ENCODE measurements at places on chromosomes 4 and X.

GRCh38 chr4:181957088-181957487 is 286.1 kb upstream of the TENM3 start:
- DNase-seq, result no peak

DNA sequence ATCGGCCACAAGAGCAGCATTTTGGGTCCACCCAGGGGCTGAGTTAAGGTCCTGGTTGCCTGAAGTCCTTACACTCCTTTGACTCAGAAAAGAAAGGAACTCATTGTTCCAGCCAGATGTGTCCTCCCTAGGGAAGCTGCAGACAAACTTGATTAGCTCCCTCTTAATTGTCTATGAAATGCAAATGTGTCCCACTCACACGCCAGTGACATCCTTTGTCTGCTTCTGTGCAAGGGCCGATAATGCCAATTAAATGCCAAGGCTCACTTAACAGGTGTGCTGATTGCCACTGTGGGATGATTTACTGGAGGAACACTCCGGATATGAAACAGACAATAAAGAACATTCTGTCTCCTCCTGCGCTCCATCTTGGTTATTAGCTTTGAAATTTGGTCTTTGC is 332.9 kb upstream of the CPEB2 start:
- DNase-seq, result no peak

DNA sequence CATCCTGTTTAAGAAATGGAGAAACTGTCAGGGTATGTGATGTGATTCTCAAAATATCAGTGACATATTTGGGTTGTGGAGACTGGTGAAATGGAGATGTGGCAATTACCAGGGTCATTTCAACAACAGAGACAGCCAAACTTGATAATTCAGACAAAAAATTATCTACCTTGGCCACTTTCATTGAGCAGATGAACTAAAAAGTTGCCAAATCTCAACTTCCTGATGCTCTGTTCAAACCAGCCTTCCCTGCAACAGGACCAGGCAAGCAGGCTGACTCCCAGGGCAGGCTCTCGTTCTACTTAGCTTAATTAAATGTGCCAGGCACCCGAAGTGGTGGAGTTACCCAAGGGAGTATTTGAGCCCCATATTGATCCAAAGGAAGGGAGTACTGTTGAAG is 199.6 kb downstream of the AFF2 start:
- no peak for DNase-seq

GRCh38 chrX:118536687-118537461 is 41.3 kb downstream of the DOCK11 start:
- peak; percentile 23 for DNase-seq

- no peak for DNase-seq
Measured at GRCh38 chr4:148170408-148171365, 271.5 kb downstream of the NR3C2 start.

- no peak for DNase-seq
Measured at GRCh38 chr4:56227301-56227835, 159.9 kb downstream of the AASDH start.

GRCh38 chr4:15670576-15670975 is 11.1 kb upstream of the FAM200B start:
- no peak for DNase-seq

DNA sequence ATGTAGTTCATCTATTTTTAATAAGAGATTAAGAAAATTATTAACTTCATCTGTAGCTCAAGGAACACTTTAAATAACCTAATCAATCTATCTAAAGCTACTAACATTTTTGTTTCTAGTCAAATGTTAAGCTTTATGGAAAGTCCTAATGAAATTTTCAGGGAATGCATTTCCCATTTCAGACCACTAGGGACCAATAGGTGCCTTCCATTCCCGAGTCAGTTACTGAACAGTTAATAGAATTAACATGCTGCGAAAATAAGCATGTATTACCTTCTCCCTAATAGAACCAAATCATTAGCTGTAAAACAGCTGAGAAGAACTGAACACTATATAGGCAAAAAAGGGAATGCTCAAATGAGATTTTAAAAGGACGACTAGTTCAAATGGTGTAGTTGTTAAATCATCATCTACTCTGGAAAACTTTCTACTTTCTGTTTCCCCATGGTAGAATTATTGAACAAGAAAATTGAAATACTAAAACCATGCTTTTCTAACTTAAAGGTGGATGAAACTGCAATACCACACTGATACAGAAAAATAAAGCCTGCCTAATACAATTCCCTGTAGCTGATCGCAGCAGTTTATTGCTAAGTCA is 22.5 kb downstream of the STX18 start:
- DNase-seq, result no peak

- no peak for DNase-seq
Measured at GRCh38 chr4:13481569-13481968, 2.6 kb downstream of the RAB28 start.

DNA sequence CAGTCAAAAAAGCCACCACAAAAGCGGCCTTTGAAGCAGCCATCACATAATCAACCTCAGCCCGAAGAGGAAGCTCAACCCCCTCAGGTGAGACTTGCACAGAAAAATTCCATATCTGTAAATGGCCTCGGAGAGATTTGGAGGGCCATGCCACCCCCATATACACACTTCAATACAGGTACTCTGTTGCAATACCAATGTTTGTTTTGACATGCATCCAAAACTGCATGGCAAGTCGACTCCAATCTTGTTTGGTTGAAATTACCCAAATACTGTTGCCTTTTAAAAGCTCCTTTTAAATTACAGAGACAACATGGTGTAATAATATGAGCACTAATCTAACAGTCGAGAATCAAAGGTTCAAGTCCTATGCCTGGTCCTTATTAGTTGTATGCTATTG is 5.9 kb downstream of the ENAM start:
- DNase-seq, result no peak

- no peak for DNase-seq
Measured at GRCh38 chrX:117989512-117989911, 127.1 kb downstream of the KLHL13 start.

DNA sequence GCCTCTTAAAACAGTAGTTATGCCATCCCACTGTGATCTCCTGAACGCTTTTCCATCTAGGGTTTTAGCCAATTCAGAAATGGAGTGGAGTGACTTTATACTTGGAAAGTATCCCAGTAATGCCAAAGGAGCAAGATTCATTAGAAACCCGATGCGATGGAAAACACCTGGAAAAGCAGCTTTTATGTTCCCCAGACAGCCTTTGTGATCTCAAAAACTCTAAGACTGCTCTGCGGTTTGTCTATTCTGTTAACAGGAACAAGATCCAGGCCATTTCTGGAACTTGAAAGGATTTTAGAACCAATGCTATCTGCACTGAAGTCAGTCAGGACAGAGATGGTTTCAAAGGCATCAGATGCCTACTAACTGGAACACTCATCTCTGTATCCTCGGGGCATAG is 145.1 kb downstream of the APBB2 start:
- no peak for DNase-seq

DNA sequence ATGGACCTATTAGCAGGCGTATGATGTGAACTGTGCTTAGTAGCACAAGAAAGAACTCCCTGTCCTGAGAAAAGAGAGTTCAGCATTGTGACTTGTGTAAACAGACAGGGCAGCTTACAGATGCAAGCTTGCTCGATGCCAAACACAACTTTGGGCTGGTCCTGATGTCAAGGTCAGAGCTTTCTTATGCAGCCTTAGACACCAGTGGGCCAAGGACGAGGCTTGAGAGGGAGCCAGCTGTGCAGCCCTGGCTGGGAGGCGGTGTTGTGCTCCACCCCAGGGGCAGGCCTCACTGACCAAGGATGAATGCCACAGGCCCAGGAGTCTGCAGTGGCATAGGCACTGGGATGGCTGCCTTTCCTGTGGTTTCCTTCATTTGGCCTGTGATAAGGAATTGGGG is 35.4 kb downstream of the JADE1 start:
- DNase-seq, result no peak

GRCh38 chrX:72621625-72622485 is 49.2 kb upstream of the HDAC8 start:
- no peak for DNase-seq

DNA sequence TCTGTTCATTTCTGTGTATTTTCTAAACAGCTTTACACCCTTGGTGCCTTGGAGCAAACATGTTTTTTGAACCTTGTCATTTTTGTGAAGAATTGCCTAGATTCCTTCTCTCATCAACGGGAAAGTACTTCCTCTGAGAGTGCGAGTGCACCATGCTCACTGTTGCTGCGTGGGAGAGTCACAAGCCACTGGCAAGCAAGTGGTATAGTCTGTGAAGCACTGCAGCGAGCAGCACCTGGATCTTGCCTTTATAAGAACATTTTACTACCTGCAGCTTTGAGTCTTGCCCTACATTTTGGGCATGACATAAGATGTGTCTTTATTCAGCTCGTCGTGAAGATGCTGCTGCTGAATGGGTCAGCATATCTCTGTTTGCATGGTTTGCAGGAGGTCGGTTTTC is 44.9 kb downstream of the HADH start:
- DNase-seq, result no peak

- no peak for DNase-seq
Measured at GRCh38 chr4:61553557-61554125, 353.5 kb downstream of the ADGRL3 start.

- DNase-seq, result no peak
Measured at GRCh38 chrX:105837232-105837631, 14.9 kb downstream of the NRK start.

GRCh38 chr4:10007793-10008608 is 13.3 kb downstream of the SLC2A9 start:
- DNase-seq, result no peak

- no peak for DNase-seq
Measured at GRCh38 chr4:60726779-60727178, 473.3 kb upstream of the ADGRL3 start.

GRCh38 chrX:105190252-105190853 is 30.1 kb downstream of the TEX13A start:
- DNase-seq, result no peak

DNA sequence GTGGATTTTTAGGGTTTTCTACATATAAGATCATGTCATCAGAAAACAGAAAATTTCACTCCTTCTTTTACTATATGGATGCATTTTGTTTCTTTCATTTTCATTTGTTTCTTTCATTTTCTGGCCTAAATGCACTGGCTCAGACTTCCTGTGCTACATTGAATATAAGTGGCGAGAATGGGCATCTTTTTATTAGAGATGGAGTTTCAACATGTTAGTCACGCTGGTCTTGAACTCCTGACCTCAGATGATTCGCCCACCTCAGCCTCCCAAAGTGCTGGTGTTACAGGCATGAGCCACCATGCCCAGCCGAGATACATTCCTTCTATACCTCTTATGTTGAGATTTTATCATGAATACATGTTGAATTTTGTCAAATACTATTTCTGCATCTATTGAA is 61.8 kb downstream of the BRWD3 start:
- no peak for DNase-seq

GRCh38 chr4:1500231-1500965 is 94.2 kb upstream of the NKX1-1 start:
- DNase-seq, result no peak

- DNase-seq, result no peak
Measured at GRCh38 chrX:46965125-46965758, 53.0 kb downstream of the JADE3 start.

All from activated gamma-delta T cell treated with anti-CD3 and anti-CD28 coated beads, Interleukin-2, amount 50 U/mL, for 16 hours (primary cell).